ENCODE measurements at places on chromosomes 2 and 18.

- DNase-seq = no peak
Observed at GRCh38 chr2:214156971-214157370, 253.9 kb upstream of the VWC2L start.

GRCh38 chr2:166792808-166793207 is 95.5 kb upstream of the XIRP2 start:
- no peak for DNase-seq

GRCh38 chr2:200403814-200404213 is 97.3 kb downstream of the SPATS2L start:
- DNase-seq = no peak

GRCh38 chr2:205850611-205851010 is 168.3 kb downstream of the NRP2 start:
- DNase-seq = no peak

- DNase-seq = no peak
Observed at GRCh38 chr2:55364189-55365055, 55.2 kb downstream of the CCDC88A start.

- DNase-seq = peak; percentile 66
Observed at GRCh38 chr2:42102024-42102590, 54.3 kb downstream of the PKDCC start.

DNA sequence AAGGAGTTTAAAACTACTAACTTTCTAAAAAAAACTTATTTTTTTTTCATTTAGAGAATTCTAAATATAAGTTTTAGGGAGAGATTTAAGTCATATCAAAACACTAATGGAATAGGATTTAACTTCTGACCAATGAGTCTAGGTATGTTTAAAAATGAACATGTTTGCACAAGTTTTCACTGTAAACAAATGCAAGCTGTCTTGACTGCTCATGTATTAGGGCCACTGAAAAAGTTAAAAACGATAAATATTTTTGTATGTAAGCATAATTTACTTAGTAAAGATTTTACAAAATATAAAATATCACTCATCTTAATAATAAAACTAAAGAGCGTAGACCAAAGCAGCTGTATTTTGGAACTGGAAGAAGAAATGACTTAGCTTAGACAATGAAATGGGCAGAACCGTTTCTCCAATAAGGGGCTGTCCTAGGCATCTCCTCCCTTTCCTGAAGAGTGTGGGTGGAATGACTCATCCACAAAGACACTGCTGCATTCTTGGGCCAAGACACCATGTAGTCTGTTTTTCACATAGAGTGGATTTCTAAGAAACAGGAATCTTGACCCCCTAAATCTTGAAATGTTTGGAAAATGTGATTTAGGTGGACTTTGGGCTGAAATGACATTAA is 118.8 kb downstream of the MEP1B start:
- no peak for DNase-seq

GRCh38 chr2:231928481-231928880 is 2.3 kb upstream of the NPPC start:
- DNase-seq = no peak

DNA sequence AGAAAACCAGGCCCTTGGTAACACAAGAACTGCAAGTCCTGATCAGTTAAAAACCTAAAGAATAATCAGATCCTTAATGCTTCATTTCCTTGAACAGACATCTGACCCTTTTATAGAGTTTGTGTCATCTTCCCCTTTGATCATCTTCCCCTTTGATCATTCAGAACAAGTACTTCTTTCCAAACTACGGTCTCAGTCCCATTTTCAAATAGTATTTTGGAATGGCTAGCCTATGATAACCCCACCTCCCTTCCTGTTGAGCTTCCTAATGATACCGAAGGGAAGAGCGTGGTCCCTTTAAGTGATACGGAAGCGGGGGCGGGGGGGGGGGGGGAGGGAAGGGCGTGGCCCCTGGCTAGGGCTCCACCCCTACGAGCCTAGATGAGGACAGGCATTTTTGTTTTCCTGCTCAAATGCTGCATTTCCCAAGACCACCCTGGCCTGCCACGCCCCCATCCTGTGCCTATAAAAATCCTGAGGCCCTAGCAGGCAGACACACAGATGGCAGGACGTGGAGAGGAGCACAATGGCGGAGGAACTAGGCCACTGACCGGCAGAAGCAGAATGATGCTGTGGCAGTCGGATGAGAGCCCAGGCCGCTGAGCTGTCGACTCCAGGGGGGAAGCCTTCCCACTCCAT is 24.1 kb upstream of the CHRNA1 start:
- DNase-seq = no peak

DNA sequence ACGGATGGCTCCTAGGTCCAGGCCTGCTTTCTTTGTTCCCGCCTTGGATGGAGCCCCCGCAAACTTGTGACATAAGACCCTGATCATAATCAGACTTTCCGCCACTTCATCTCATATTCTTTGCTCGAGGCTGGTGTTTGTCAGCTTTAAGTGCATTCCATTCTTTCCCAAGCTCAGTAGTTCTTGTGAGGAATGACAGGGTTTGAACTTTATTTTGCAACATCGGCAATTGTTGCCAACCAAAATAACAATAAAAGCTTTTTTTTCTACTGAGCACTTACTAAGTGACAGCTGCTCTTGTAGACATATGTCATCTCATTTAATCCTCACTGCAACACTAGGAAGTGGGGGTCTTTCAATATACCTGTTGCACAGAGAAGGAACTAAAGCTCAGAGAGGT is 178.8 kb upstream of the ST6GAL2 start:
- no peak for DNase-seq

GRCh38 chr2:46776687-46777327 is 138.8 kb downstream of the MCFD2 start:
- DNase-seq = peak; percentile 12

- DNase-seq = no peak
Observed at GRCh38 chr18:60347526-60348045, 25.0 kb downstream of the MC4R start.

GRCh38 chr2:14322306-14322705 is 310.2 kb upstream of the LRATD1 start:
- DNase-seq = no peak

DNA sequence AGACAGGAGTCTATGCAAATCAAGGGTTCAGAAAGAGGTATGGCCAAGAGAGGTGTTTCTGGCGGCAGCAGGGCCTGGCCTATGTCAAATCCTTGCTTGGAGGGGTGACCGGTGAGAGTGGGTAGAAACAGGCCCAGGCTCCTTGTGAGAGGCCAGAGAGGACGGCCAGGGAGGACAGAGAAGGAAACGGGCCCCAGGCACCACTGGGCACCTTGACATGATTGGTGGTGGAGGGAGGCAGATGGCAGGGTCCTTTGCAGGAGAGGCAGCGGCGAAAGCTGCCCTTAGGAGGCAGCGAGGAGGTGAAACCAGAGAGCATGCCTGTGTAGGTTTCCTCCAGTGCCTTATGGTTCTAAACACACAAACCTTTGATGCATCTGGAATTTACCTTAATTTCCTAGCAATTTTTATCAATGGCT is 6.2 kb downstream of the RAMP1 start:
- DNase-seq = no peak

- DNase-seq = no peak
Observed at GRCh38 chr18:79849328-79850207, 51.8 kb downstream of the KCNG2 start.

- no peak for DNase-seq
Observed at GRCh38 chr2:239396881-239397681, 3.7 kb downstream of the HDAC4 start.

- DNase-seq = no peak
Observed at GRCh38 chr2:143219266-143219665, 90.0 kb downstream of the ARHGAP15 start.

DNA sequence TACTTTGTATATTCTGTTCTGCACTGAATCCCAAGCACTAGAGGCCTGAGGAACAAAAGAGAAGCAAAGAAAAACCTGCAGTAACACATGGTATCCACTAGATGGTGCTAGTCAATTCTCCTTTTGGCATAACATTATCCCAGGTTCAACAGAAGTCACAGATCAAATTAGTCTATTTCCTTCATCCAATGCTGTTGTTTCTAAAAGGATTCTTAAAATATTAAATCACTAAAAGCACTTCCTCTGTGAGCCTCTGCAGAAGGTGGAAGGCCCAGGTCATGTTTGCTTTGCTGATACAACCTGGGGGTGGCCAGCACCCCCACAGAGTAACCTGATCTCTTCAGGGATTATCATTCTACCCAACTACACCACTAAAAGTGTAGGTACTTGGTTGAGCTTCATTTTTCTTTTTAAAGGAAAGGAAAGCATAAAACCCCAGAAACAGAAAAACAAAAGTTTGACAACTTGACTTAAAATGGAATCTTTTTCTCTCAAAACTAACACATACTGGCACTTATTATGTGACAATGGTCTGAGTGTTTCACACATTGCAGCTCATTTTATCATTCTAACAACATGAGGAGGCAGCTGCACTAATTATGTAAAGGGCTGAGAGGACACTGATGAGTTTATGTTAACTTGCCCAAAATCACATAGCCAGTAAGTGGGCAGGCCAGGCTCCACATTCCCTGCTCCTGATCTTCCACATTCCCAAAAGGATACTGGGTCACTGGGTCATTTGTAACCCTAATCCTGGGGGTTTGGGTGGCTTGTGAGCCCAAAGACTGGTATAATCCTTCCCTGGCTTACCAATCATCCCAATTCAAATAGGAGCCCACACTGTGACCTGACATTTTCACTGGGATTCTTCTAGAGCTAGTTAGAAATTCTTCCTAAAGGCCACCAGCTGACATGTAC is 66.8 kb upstream of the DNER start:
- no peak for DNase-seq

- DNase-seq = no peak
Observed at GRCh38 chr2:125092276-125093009, 1067.4 kb downstream of the CNTNAP5 start.

DNA sequence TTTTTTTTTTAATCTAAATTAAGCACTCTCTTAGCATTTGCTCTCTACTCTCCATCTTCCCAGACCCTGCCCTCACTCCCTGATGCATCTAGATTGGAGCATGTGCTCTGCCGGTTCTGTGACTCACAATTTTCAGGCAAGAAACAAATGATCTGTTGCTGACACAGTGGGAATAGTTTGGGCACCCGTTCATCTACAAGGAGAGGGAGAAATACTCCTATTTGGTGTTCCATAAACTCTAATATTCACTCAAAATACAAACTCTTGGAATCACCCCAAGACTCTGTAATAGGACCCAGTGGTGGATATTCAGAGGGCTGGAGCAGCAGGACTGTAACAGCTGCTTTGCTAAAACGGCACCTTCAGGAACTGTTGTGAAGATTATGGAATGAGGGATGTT is 37.1 kb upstream of the LINC00305 start:
- no peak for DNase-seq

DNA sequence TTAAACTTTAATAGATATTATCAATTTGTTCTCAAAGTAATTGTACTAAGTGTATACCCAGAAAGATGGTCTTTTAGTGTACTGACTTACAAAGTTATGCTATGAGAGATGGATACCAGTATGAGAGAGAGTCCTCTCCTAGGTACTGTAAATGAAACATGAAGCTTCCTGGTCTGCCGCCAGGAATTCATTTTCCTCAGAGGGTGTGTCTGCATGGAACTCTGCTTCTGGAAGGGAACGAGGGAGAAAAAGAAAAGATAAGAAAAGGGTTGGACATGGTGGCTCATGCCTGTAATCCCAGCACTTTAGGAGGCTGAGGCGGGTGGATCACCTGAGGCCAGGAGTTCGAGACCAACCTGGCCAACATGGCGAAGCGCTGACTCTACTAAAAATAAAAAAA is 2.2 kb upstream of the SSB start:
- no peak for DNase-seq
